Neural crest cell (in vitro differentiated cells): ENCODE measurements at places on chromosomes 6 and 20.
A peak's percentile ranks its signal among the peaks of the same experiment; 100 is the strongest.

- H3K4me3 ChIP-seq: no peak overlapping the region
- no peaks in the 10 kb centered on the region for H3K27me3 ChIP-seq
- H3K27ac ChIP-seq: no peak overlapping the region
- peaks cover 20% of the 10 kb centered on the region for H3K4me1 ChIP-seq
- H3K36me3 ChIP-seq: peaks cover 4% of the 10 kb centered on the region
Observed at GRCh38 chr6:150169609-150170008, 26.8 kb downstream of the PPP1R14C start.

GRCh38 chr6:99501762-99502161 lies 13.5 kb downstream of the USP45 start:
- H3K4me1 ChIP-seq: no peaks in the 10 kb centered on the region
- H3K4me3 ChIP-seq: no peak overlapping the region
- no peaks in the 10 kb centered on the region for H3K27me3 ChIP-seq
- H3K36me3 ChIP-seq: no peaks in the 10 kb centered on the region
- no peak overlapping the region for H3K27ac ChIP-seq

GRCh38 chr6:144217264-144217663 lies 66.9 kb downstream of the STX11 start:
- H3K4me3 ChIP-seq: peak overlapping the region; percentile 88
- H3K27me3 ChIP-seq: peaks cover 16% of the 10 kb centered on the region
- H3K27ac ChIP-seq: no peak overlapping the region

- peaks cover 2% of the 10 kb centered on the region for H3K36me3 ChIP-seq
- H3K27me3 ChIP-seq: peaks cover 2% of the 10 kb centered on the region
- DNase-seq: no peak
- H3K4me1 ChIP-seq: peaks cover 8% of the 10 kb centered on the region
- no peak overlapping the region for H3K4me3 ChIP-seq
Observed at GRCh38 chr20:32912688-32913087, 54.0 kb downstream of the EFCAB8 start.

- H3K27ac ChIP-seq: no peak overlapping the region
- no peak for DNase-seq
- peaks cover 2% of the 10 kb centered on the region for H3K36me3 ChIP-seq
- H3K4me1 ChIP-seq: peaks cover 55% of the 10 kb centered on the region
- peak overlapping the region; percentile 99 for H3K4me3 ChIP-seq
Observed at GRCh38 chr6:109096208-109096607, 901 bp downstream of the CEP57L1 start.

- no peak for DNase-seq
- no peak overlapping the region for H3K27ac ChIP-seq
- H3K4me1 ChIP-seq: peaks cover 11% of the 10 kb centered on the region
- peaks cover 22% of the 10 kb centered on the region for H3K36me3 ChIP-seq
- H3K27me3 ChIP-seq: no peaks in the 10 kb centered on the region
Observed at GRCh38 chr20:47227576-47227975, 128.9 kb downstream of the ZMYND8 start.

- no peaks in the 10 kb centered on the region for H3K27me3 ChIP-seq
- peaks cover 16% of the 10 kb centered on the region for H3K36me3 ChIP-seq
- no peak for DNase-seq
- no peaks in the 10 kb centered on the region for H3K4me1 ChIP-seq
- H3K4me3 ChIP-seq: no peak overlapping the region
Observed at GRCh38 chr6:62652692-62653328, 366.8 kb upstream of the KHDRBS2 start.

GRCh38 chr6:28838289-28838633 lies 85.5 kb downstream of the TRIM27 start:
- H3K4me3 ChIP-seq: peak overlapping the region; percentile 96
- H3K36me3 ChIP-seq: peaks cover 4% of the 10 kb centered on the region
- peaks cover 16% of the 10 kb centered on the region for H3K4me1 ChIP-seq
- peak; percentile 71 for DNase-seq
- H3K27ac ChIP-seq: peak overlapping the region; percentile 97

GRCh38 chr20:34970193-34970840 lies 14.6 kb downstream of the MYH7B start:
- no peak for DNase-seq
- no peak overlapping the region for H3K4me3 ChIP-seq
- H3K36me3 ChIP-seq: no peaks in the 10 kb centered on the region
- no peaks in the 10 kb centered on the region for H3K27me3 ChIP-seq

- DNase-seq: no peak
- H3K27ac ChIP-seq: peak overlapping the region; percentile 81
- no peaks in the 10 kb centered on the region for H3K27me3 ChIP-seq
Observed at GRCh38 chr6:30914854-30915590, 984 bp downstream of the VARS2 start.

DNA sequence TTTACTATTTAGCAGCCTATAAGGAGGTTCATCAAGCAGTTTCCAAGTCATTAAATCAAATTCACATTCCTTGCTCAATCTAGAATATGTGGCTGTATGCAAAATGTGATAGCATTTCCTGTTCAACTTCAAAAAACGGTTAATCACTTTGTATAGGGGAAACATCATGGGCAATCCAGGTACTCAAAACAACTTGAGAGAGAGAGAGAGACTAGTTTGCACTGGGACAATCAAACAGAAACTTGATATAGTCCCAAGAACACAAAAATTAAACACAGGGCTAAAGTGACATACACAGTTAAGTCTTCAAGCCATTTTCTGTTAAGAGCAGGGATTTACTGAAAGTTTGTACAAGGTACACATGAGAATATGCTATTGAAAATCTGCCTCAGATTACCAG lies 7.4 kb downstream of the CPNE1 start:
- no peak for DNase-seq
- no peaks in the 10 kb centered on the region for H3K36me3 ChIP-seq
- no peak overlapping the region for H3K4me3 ChIP-seq
- H3K27me3 ChIP-seq: no peaks in the 10 kb centered on the region
- peaks cover 41% of the 10 kb centered on the region for H3K4me1 ChIP-seq

DNA sequence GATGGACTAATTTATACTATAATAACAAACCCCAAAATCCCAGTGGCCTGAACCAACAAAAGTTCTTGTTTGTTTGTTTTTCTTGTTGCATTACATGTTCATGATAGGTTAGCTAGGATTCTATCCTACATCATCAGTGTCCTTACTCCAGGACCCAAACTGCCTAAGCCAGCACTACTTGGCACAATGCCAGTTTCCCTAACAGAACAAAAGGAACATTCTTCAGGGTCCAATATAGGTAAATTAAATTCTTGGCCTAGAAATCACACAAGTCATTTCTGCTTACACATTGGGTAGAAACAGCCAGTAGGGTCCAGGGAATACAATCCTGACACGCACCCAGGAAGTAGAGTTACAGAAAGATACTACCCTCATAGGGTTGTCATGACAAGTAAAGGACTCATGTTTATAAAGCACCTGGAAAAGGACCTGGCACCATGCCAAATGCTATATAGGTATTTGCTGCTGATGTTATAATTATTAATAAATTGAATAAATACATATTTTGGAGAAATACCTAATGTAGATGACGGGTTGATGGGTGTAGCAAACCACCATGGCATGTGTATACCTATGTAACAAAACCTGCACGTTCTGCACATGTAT lies 38.8 kb downstream of the RCAN2 start:
- no peak overlapping the region for H3K27ac ChIP-seq
- peaks cover 3% of the 10 kb centered on the region for H3K36me3 ChIP-seq
- no peak for DNase-seq
- H3K4me1 ChIP-seq: no peaks in the 10 kb centered on the region
